ENCODE measurements at places on chromosomes 3 and 15.
A peak's percentile ranks its signal among the peaks of the same experiment; 100 is the strongest.

- no peak for DNase-seq
Observed at GRCh38 chr3:122183521-122183892, at the start of gene CASR. TSS of gene CASR (plus strand) at chr3:122183668. CDS start at chr3:122254190, 70,522 bp downstream.

GRCh38 chr3:42072831-42073301 is 18.3 kb upstream of the TRAK1 start:
- no peak for DNase-seq

DNA sequence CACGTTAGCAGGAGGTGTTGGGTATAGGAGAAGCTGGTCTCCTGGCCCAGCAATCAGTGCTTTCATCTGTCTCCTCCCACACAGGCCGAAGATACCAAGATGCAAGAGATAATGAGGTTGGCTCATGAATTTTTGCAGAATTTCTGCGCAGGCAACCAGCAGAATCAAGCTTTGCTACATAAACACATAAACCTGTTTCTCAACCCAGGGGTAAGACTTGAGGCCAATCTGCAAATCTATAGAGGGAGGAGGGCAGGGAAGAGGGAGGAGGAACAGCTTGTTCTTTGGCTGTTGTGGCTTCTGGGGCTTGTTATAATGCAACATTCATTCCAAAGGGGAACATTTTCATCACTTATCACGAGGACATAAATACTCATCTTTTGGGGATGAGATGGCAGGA is 195.3 kb downstream of the ITPR1 start:
- DNase-seq = no peak

- no peak for DNase-seq
Observed at GRCh38 chr3:171219258-171219657, 192.7 kb upstream of the SLC2A2 start.

- no peak for DNase-seq
Observed at GRCh38 chr3:147157631-147158030, 248.7 kb downstream of the ZIC4 start.

- DNase-seq = no peak
Observed at GRCh38 chr3:69607466-69608305, 131.6 kb upstream of the MITF start.

GRCh38 chr3:177482048-177482691 is 284.9 kb upstream of the TBL1XR1 start:
- DNase-seq = no peak

- DNase-seq = peak; percentile 83
Observed at GRCh38 chr3:141659821-141660613, 78.1 kb upstream of the RNF7 start.
